Bronchial smooth muscle cell (primary cell): ENCODE measurements at places on chromosomes 13 and 19. TPM values are rescaled to one million over a fixed set of nuclear protein-coding genes. Genes with fewer than 3 reads are reported as not detected.

The SELENOV gene
- not detected in 2 replicates for total RNA-seq

The ZNF91 gene
- total RNA-seq: 7.3 and 14.3 TPM in 2 replicates

The OR10H1 gene
- total RNA-seq: not detected in 2 replicates

The MCF2L gene
- total RNA-seq: 0.63 and 1.1 TPM in 2 replicates

The ZNF90 gene
- total RNA-seq: 0.69 and 1.1 TPM in 2 replicates

The SKA3 gene
- total RNA-seq: 0.86 and 1.3 TPM in 2 replicates

The ZNF225 gene
- 8.7 and 11.6 TPM in 2 replicates for total RNA-seq

The GDF15 gene
- total RNA-seq: 33.8 and 41.9 TPM in 2 replicates

The CPB2 gene
- not detected in 2 replicates for total RNA-seq

The KIRREL2 gene
- 0.09 TPM in 1 of 2 replicates, not detected in the other for total RNA-seq

The ZNF440 gene
- 6.3 and 9.8 TPM in 2 replicates for total RNA-seq
